ENCODE measurements at places on chromosomes 11 and 22.

- DNase-seq, result no peak
These were observed 830.0 kb downstream of the NTM start for GRCh38 chr11:132200353-132200936.

- DNase-seq, result peak; percentile 90
These were observed 226.7 kb upstream of the NARS2 start for GRCh38 chr11:78801161-78801884.

- DNase-seq, result peak; percentile 75
These were observed 50.7 kb downstream of the RRAS2 start for GRCh38 chr11:14308114-14308896.

DNA sequence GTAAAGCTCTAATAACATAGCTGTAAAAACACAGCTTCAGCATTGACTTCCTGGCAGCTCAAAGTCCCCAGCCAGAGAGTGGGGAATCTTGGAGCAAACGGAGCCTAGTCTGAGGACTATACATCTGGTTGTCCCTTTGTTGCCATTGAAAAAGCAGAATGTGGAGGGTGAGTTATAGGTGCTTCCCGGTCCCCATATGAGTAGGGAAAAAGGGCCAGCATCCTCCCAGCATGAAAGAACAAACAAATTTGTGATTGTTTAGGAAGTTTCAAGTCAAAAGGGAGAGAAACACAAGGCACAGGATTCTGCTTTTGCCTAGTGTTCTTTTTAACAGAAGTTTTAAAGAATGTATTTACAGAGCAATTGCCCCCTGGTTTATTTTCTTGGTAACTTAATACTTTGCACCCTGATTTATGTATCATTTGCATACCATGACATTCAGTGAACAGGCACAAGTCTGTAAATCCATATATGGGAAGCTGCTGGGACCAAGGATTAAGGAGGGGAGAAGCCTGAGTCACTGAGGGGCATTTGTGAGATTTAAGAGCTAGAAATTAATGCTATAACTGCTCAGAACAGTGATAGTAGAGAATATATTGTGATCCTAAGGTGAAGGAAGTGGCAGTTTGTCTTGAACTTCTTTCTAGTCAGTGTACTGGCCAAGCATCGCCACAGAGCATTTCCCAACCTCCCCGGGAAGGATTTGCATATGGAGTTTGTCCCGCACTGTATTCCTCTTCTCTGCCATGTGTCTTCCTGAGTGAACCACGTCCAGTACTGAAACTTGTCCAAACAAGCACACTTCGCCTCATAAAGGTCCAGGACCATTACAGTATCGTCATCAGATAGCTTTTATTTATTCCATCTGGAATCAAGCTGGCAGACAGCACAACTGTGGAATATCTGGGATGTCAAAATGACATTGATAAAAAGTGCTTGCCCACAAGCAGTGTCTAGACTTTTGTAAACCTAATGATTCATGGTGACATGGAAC, 103.0 kb downstream of the DBX1 start:
- no peak for DNase-seq

DNA sequence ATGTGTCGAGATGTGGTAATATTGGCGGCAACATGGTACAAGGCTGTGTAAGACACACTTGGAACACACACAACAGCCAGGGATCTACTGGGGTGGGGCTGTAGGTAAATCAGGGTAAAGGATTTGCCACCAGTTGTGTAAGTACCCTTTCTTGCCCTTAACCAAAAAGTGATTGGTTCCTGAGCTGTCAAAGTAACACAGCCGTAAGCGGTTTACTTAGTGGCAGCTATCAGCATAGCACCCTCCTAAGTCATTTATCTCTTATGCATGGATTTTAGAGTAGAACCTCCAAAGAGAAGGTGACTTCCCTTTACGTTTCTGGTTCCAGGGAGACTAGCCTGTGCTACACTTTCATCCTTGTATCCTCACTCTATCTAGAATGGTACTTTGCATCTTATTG, 57.2 kb downstream of the SPECC1L start:
- DNase-seq, result no peak

DNA sequence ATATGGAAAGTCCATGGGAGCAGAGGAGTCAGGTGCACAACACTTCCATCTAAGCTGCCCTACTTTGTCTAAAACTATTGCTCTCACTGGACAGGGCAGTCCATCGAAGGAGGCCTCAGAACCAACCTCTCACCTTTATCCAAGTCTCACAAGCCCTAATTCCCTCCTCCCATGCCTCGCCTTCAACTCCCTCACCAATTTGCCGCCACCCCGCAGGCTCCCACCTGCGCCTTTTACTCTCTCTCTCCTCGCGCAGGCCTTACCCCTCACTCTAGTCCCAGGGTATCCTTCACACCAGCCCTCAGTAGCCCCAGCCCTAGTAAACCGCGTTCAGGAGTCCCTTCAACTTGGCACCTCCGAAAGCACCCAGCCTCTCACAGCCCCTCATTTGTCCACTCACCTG, 451 bp downstream of the FHIP1B start:
- peak; percentile 8 for DNase-seq

DNA sequence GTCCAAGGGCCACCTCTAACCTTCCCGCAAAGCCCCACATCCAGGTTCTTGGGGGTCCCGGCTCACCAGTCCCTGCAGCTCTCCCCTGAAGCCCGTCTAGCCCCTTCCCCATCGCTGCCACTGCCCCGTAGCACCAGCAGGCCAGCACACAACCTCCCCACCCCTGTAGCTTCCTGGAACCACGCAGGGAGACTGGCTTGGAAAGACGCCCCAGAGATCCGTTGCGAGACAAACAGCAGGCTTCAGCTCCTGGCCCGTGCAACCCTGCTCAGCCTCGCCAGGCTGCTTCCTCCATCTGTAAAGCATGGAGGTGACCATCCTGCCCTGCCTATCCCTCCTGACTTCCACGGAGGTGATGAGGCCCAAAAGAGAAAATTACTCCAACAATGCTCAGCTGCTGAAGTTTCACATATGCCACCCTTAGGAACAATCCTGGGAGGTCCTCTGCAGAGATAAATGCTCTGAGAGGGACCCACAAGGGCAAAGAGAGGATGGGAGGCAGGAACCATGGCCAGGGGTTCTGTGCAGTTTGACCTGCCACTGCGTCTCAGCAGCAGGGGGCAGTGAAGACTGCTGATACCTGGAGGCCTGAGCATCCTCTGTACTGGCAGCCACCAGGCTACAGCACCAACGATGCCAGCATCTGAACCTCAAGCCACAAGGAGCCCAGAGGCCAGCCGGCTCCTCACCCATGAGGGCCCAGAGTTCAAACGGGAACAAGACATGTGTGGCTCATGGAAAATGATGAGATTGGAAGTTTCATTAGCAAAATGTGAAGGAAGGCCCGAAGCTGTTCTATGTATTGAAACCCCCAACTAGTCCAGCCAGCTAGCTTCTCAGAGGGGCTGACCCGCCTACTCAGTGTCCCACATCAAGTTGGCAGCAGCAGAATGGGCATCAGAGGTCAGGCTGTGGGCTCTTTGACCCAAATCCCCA, 16.1 kb downstream of the DGCR2 start:
- DNase-seq, result no peak

DNA sequence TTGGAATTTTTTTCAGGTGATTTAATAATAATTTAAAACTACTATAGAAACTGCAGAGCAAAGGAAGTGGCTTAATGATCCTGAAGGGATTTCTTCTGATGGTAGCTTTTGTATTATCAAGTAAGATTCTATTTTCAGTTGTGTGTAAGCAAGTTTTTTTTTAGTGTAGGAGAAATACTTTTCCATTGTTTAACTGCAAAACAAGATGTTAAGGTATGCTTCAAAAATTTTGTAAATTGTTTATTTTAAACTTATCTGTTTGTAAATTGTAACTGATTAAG, 3.4 kb downstream of the MALAT1 start:
- no peak for DNase-seq

- DNase-seq, result peak; percentile 88
These were observed 31.5 kb downstream of the KIAA0930 start for GRCh38 chr22:45208993-45209838.

GRCh38 chr11:70343636-70344035, 54.7 kb upstream of the CTTN start:
- no peak for DNase-seq

DNA sequence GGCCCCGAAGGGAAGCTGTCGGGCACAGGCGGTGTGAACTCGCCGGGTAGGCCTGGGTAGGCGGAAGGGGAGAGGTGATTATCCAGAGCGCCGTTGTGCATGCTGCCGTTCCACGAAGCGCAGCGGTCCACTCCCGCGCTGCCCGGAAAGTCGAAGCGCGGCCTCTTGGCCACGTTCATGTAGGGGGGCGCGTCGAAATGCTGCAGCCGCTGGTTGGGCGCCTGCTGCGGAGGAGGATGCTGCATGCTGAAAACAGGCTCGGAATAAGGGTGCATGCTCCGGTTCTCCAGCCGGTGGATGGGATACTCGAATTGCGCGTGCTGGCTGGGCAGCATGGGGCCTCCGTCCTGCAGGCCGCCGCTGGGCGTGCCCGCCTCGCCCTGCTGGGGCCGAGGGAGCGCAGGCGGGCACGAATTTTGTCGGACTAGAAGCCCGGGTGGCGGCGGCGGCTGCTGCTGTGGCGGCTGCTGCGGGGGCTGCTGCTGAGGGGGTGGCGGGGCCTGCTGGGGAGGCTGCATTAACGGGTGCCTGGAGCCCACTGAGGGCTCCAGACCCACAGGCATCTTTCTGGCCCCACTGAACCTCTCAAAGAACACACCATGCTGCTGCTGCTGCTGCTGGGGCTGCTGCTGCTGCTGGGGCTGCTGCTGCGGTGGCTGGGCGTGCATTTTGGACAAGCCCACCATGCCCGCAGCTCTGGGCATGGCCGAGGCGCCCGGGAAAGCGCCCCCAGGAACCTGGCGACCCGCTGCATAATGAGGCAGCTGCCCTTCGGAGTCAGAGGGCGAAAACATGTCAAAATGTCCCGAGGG, 2.3 kb downstream of the MN1 start:
- peak; percentile 13 for DNase-seq

GRCh38 chr22:43343262-43343669, at the start of gene SCUBE1:
Gene SCUBE1, minus strand, starts transcription at chr22:43343372. Its CDS starts 111 bp downstream, at chr22:43343261.
- DNase-seq, result peak; percentile 33

GRCh38 chr11:34724973-34725372, 104.1 kb downstream of the EHF start:
- DNase-seq, result no peak

DNA sequence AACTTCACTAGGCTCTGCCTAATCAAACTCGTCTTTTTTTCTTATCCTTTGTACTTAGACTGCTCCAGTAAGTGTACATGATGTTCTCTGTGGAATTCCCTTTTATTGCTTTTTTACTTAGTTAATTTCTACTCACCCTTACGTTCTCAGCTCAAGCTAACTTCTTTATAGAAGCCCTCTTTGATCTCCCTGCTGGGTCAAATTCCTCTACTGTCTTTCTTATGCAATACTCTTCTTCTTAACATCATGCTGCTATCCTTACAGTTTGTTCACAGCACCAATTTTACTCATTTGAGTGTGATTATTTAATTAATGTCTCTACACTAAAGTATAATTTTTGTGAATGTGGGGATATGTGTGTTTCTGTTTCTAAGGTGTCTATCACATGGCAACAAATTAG, 498.3 kb downstream of the CNTN5 start:
- DNase-seq, result peak; percentile 25

GRCh38 chr22:29154364-29155048, 51.2 kb upstream of the EMID1 start:
- peak; percentile 61 for DNase-seq

DNA sequence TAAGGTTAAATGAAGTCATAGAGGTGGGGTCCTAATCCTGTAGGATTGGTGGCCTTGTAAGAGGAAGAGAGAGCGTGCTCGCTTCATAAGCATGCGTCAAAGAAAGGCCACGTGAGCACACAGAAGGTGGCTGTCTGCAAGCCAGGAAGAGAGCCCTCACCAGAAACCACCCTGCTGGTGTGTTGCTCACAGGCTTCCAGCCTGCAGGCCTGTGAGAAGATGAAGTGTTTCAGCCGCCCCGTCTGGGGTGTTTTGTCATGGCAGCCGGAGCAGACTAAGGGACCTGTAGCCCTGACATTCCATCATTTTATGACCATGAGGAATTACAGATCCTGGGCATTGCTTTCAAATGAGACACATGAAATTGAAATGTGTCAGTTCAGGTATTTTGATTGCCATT, 32.4 kb downstream of the AP2A2 start:
- no peak for DNase-seq

DNA sequence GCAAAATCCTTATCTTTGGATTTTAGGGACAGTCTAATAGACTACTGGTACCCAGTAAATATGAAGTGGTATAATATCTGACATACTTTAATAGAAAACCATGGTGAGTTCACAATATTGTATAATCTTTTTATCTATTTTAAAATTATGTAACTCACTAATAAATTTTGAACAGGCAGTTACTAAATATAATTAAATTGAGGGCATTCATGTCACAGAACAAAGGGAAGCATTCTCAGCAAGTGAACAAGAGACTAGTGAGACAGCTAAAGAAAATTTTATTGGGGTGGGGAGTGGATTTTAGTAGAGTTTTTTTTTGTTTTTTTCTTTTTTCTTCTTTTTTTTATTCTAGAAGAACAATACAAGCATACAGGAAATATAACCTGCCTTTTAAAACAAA, 55.0 kb downstream of the DNAJC24 start:
- DNase-seq, result no peak

DNA sequence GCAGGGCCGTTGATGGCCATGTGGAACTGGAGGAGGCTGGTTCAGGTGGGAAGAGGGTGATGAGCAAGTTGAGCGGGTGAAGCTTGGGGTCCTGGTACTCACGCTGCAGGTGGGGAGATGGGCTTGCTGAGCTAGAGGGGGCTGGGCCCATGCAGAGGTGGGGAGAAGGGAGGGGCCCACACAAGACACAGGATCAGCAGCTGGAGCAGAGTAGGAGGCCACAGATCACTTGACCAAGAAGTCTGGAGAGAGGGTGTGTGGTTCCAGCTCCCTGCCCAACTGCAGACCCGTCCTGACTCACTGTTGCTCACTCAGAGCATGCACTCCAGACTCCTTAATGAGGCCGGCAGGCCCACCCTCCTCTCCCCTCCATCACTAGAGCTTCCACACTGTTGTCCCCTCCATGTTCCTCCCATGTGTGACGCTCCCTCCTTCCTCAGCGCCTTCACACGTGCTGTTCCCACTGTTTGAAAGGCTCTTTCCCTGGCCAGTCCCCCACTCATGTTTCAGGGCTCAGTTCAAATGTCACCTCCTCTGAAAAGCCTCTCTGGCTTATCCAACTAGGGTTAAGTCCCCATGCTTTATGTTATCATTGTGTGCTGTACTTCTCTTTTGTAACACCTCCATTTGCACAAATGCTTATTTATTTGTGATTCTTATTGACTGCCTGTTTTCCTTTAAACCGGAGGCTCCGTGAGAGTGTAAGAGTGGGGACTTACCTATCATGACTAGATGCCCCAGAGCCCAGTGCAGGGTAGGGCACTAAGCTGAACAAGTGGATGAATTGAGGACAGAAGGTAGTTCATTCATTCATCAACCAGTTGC, 2.3 kb downstream of the CCDC86 start:
- DNase-seq, result peak; percentile 57

- no peak for DNase-seq
These were observed 14.5 kb downstream of the SMTNL1 start for GRCh38 chr11:57551941-57552340.

DNA sequence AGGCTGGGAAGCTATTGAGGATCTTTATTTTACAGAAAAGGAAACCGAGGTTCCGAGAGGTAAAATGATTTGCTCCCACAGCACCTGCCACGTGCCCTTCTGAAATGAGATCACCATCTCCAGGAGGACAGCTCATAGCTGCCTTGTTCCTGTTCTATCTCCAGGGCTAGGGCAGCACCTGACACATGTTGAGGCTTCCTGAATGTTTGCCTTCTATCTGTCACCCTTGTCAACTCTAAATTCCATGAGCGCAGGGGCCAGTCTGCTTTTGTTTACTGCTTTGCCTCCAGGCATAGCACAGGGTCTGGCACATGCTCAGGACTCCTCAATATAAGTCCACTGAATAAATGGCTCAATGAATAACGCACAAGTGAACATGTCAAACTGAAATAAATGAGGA, 24.1 kb downstream of the ASCC2 start:
- DNase-seq, result no peak
